Amniotic epithelial cell (primary cell): ENCODE measurements at places on chromosomes 13 and 19.

GRCh38 chr13:94335761-94336526 is 143.5 kb downstream of the DCT start:
- DNase-seq, result peak; percentile 71

DNA sequence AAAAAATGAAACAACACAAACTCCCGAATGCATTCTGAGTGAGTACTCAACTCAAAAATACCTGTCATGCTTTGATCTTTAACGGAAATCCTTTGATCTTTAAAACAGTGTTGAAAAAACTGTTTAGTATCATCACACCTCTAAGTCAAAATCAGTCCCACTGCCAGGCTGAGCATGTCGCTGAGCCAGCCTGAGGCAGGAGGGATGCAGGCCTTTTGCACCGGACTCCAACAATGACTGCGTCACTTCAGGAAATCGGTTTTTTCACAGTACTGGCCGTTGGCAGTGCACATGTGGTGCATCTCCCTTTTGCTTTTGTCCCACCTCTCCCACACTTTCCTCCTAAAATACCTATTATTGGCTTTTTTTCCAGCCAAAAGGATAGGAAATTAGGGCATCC is 78.2 kb downstream of the SHISA2 start:
- DNase-seq, result no peak

GRCh38 chr19:42442833-42443232 is at the start of gene CXCL17:
TSS of gene CXCL17 (minus strand) at chr19:42442946. CDS start at chr19:42442832, 114 bp downstream.
- no peak for DNase-seq

DNA sequence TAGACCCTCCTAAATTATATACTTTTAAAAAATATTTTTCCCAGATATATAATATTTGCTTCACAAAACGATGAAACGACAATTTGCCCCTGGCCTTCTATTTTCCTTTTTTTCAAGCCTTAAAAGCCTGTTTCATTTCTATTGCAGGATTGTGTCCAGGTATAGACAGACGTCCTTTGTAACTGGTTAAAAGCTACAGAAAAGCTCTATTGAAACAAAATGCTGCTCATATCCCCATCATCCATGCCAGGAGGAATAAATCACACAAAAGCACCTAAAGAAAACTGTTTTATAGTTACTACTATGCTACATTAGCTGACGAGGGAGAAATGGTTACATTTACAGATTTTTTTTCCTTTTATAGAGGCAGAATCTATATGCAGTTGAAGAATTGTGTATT is 765.1 kb downstream of the DIAPH3 start:
- DNase-seq, result no peak

GRCh38 chr13:22777207-22777606 is 403.6 kb upstream of the SGCG start:
- no peak for DNase-seq

DNA sequence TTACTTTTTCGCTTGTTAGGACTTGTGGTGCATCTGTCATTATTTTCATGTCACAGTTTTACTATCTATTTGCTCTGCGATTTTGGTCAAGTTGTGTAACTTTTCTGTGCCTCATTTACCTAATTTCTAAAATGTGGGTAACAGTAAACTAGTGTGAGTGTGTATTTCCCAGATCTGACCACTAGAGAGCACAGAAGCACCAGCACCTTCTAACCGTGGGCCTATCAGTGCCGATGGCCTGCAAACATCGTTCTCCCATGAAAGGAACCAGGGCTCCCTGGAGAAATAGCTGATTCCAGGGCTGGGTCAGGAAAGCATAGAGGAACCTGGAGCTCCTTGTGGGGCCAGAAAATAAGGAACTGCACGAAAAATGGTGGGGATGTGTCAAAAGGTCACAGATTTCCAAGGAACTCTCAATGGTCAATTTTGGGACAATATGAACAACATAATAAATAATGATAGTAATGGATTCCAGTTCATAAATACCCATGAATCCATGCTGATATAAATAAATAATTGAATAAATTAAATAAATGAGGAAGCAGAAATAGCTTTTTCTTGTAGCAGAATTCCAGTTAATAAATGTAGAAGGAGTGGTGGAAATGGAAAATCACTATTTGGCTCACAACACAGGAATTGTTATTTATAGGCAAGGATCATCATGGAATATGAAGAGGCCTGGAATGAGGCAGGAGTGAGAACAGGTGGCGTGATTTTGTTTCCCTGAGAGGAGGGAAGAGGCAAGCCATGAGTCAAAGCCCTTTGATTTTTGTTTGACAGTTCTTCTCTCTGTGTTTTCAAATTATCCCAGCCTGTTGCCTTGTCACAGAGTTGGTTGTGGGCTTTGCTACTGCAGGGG is 31.1 kb downstream of the CEACAM8 start:
- DNase-seq, result peak; percentile 41

GRCh38 chr13:89988206-89988605 is 1359.3 kb upstream of the MIR17HG start:
- DNase-seq, result no peak

DNA sequence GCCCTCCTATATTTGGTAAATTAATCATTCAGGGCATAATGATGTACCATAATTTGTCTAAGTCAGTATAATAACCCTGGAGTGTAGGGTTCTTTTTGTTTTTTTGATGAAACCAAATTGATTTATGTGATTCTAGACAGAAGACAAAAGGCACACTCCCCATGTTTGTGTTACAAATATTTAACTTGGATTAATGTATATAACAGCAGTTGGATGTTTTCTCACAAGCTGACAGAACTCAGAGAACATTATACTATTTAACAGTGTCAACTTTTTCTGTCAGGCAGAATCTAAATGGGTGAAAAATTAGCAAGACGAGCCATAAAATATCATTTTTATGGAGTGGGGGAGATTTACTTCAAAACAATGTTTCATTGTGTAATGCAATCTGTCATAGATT is 15.2 kb downstream of the CBY2 start:
- DNase-seq, result no peak

DNA sequence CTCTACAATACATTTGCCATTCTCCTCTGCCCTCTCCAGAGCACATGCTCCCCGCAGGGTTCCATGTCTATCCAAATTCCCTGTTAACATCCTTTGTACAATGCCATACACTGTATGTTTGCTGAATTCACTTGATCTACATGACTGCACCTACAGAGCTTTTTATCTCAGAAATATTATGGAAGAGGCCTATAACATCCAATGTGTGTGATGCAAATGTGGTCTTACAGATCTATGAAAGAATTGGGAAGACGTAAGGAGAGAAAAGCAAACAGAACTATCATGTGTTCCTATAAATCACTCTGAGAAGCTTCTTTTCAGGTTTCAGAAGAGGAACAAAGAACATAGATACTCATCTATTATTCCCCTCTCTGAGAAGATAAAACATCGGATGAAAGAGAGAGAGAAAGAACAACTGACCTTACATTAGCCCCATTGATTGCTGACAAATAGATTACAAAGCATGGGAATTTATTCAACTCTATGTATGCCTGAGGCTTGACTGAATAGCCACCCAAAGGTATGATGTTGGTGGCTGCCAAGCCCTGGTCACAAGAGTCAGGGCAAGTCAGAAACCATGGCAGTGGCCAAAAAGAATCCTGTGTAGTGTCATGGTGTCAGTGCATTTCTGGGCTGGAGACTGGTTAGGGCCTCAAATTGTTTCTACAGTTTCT is 425.2 kb downstream of the FOXO1 start:
- no peak for DNase-seq

- peak; percentile 31 for DNase-seq
Observed at GRCh38 chr19:4130744-4131438, 7.0 kb upstream of the MAP2K2 start.

- DNase-seq, result no peak
Observed at GRCh38 chr19:40217027-40217810, 965 bp downstream of the TTC9B start.

DNA sequence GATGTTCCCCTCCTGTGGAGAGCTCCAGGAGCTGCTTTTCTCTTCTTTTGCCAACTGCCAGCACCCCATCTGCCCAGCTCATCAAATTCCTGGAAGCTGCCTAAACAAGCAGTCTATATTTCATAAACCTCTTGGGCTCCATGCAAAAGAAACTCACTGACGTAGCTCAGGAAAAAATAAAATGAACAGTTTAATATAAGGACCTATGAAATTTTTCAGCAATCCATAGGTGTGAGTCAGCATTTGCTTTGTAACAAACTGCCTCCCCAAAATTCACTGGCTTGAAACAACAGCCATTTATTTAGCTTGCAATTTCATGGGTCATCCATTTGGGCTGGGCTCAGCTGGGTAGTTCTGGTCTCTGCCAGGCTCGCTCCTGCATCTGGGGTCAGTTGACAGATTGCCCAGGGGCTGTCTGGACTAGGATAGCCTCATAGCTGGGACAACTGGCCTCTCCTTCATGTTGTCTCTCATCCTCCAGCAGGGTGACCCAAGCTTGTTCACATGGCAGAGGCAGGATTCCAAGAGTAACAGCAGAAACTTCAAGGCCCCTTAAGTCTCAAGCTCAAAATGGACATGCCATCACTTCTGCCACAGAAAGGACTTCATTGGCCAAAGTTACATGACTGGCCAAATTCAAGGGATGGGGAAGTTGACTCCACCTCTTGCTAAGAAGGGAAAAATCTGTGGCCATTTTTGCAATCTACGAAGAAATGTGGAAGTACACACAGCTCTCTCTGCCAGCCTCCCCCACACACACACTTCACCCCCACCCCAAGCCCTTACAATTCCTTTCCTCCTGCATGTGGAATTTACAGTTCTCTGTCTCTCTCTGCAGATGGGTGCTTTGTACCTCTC is 7.9 kb upstream of the PVR start:
- DNase-seq, result peak; percentile 40

GRCh38 chr13:73757481-73758233 is 376.5 kb downstream of the KLF12 start:
- peak; percentile 72 for DNase-seq

- peak; percentile 67 for DNase-seq
Observed at GRCh38 chr19:40598121-40598917, 2.9 kb upstream of the LTBP4 start.

DNA sequence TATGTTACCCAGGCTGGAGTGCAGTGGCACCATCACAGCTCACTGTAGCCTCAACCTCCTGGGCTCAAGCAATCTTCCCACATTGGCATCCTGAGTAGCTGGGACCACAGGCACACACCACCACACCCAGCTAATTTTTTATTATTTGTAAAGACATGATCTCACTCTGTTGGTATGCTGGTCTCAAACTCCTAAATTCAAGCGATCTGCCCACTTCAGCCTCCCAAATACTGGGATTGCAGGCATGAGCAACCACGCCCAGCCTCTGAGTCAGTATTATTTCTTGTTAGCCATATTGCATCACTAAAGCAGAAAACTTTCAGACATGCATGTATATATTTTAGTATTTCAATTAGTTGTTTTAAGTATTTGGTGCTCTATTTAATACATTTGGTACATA is 376.4 kb downstream of the GPC6 start:
- DNase-seq, result peak; percentile 75

- DNase-seq, result no peak
Observed at GRCh38 chr13:112143046-112143752, 76.2 kb downstream of the SOX1 start.

GRCh38 chr19:11737964-11738745 is 591 bp downstream of the ZNF823 start:
- DNase-seq, result peak; percentile 39

- peak; percentile 14 for DNase-seq
Observed at GRCh38 chr19:351976-352625, 7.5 kb upstream of the MIER2 start.

GRCh38 chr19:48351341-48351752 is 12.4 kb downstream of the TMEM143 start:
- peak; percentile 53 for DNase-seq

- peak; percentile 27 for DNase-seq
Observed at GRCh38 chr19:55305491-55305890, 19.6 kb downstream of the TMEM150B start.

GRCh38 chr19:41947091-41947490 is 12.0 kb downstream of the RABAC1 start:
- no peak for DNase-seq

- no peak for DNase-seq
Observed at GRCh38 chr13:62302341-62302740, 886.7 kb upstream of the PCDH20 start.

DNA sequence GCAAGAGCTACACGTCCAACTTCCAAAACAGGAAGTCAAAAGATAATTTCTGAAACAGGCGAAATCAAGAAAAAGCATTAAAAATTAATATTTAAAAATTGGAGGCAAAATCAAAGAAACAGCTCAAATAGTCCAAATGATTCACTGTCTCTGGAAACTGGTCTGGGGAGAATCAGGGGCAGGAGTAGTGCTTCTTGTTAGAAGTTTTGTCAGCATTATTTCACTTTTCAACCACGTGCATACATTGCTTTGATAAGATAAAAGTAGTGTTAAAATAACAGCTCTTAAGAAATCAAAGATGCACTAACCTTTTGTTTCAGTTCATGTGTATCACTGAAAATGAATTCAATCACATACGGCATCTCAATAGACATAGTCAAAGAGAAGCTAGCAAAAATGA is 53.8 kb downstream of the PARP4 start:
- DNase-seq, result peak; percentile 51

GRCh38 chr19:3359015-3359918 is 7.1 kb upstream of the NFIC start:
- DNase-seq, result no peak

DNA sequence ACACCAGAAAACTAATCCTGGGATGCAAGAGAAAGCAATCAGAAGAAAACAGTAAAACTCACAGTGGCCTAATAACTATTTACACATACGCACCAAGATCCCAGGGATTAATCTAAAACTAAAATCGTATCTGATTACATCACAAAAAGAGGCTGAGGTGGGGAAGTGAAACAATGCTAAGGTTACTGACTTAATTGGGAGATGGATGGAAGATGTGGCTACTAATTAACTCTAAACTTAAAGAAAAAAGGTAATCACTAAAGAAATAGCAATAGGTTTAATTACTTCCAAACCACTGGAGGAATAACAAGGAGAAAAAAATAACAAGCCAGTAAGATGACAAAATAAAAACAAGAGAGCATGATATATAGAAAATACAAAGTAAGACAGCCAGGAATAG is 50.4 kb downstream of the NUFIP1 start:
- no peak for DNase-seq

DNA sequence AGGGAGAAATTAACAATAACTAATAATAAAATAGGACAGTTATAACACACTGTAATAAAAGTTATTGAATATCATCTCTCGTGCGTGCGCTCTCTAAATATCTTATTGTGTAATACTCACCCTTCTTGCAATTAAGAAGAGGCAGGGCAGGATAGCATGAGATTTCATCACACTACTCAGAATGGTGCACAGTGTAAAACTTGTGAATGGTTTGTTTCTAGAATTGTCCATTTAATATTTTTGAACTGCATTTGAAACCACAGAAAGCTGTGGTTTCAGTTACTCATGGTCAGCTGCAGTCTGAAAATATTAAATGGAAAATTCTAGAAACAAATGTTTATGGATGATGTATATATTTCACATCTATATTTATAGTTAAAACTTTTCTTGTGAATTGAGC is 161.1 kb downstream of the DCT start:
- peak; percentile 78 for DNase-seq
